ENCODE measurements at places on chromosomes 7 and 10.
A peak's percentile ranks its signal among the peaks of the same experiment; 100 is the strongest.

GRCh38 chr7:151607464-151607867 lies 87.8 kb upstream of the RHEB start:
- no peak for DNase-seq

DNA sequence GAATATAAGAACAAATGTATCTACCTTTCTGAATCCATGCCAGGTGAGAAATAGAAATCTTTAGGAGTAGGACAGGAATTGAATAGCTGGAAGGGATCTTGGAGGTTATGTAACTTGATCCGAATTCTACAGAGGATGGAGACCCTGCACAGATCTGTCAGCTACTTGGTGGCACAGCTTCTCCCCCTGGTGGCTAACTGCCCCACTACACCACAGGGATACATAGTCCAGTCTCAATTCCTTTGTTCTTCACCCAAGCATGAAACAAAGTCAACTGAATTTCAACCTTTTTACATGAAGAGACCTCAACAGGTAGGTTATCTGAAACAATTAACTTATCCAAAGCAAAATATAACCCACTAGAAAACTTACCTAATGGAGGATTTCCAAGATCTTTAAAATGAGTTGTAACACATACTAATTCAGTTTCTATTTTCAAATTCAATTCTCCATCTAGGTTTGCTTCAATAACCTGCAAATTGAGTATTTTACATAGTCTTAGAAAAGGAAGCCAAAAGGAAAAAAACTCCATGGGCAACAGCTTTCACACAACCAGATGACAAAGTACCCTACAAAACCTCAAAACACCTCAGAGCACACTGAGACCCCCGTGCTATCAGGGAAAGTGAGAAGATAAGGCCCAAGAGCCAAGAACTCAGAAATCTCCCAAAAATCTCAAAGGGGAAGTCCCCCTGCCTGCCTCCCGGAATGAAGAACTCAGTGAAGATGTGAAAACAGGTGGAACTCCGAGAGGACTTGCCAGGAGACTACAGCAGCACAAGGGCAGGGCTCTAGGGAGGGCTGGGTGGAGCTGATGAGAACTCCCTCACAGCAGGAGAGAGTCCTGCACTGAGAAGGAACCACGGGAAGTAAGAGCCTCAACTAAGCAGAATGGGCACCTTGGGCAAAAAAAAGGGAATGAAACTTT lies 10.3 kb downstream of the HUS1 start:
- DNase-seq, result peak; percentile 24

DNA sequence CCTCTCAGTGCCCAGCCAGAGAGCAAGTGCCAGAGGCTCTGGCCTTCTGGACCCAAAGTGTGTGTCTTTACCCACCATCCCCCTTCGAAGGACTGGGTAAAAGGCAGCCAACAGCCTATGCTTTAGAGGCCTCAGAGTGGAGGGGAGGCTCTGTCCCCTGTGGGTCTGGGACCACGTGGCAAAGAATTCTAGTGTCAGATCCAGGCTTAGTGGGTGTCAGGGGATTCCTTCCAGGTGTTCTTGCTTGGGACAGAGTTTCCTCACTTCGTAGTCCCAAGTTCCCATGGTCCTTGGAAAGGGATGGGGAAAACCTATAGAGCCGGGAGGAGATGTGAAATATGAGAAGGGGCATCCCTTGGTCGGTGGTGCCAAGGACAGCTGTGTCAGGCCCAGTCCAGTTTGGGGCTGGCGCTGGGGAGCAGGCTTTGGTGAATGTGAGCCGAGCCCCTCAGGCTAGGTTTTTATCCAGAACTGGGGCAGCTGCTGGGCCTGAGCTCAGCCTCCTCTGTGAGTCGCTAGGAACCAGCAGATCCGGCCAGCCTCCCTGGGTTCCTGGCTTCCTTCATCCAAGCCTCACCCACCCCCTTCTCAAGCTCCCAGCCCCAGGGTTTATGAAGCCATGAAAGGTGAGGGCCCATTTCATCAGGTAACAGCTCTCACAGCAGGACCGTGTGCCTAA lies 71.2 kb downstream of the C10orf105 start:
- no peak for DNase-seq

- DNase-seq, result no peak
These were observed 72.2 kb upstream of the COL13A1 start for GRCh38 chr10:69729326-69730048.

- DNase-seq, result no peak
These were observed 33.5 kb downstream of the PROSER2 start for GRCh38 chr10:11856678-11857077.

GRCh38 chr10:119505131-119505551 lies 37.4 kb downstream of the RGS10 start:
- no peak for DNase-seq

DNA sequence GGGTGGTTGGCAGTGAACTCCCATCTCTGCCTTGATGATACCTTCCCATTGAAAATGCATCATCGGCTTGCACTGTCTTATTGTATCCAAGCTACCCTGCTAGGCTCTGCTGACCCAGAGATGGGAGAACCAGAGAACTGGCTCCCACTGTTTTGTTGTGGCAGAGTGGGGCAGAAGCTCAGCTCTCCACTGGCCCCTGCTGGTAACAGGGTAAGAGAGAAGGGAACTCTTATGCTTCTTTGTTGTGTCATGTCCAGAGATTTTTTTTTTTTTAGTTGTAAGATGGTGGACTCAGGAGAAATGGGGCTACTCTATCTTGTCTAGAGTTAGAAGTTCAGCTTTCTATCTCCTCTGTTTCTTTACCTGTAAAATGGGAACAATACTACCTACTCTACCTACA lies 100.5 kb upstream of the SDK1 start:
- no peak for DNase-seq

- DNase-seq, result no peak
These were observed 79.5 kb downstream of the TCERG1L start for GRCh38 chr10:131231965-131232541.

DNA sequence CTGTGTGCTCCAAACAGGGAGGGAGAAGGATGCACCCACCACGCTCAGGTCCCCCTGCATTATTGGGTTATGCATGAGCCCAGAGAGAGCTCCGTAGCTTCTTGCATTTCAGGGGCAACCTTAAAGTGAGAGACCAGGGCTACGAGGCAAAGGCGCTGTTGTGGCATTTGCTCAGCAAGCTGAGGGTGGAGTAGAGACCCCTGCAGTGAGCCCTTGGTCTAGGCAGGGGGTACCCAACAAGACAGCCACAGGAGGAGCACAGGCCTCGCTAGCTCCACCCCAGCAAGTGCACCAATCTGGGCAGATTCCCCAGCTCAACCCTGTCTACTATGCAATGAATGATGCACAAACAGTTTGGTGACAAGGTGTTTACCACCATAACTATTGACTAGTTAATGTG lies 198.4 kb downstream of the CALN1 start:
- DNase-seq, result no peak

DNA sequence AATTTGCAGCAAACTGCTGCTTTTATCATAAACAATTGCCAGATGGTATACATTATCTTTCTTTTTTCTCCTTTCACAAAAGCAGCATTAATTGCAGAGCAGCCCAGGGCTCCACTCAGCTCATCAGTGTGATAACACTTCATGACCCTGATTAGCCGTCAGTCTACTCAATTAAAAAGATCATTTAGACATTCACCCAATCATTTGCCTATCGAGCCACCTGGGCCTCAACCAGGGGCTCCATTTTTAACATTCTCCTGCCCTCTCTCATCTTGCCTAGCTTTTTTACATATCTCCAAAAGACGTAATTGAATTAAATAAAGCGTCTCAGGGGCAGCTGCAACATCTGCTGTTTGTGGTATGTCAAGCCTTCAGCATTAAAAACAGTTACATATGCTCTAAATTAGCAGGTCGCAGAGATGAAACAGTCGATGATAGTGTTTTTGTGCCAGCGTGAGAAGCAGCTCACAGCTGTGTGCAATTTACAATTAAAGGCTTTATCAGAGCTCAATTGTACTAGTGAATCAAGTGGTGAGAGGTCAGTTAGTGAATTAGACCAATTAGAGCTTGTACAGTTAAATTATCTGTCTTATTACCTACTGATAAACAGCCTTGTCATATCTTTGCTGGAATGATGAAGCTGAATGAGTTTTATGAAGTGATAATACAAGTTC lies 522.5 kb downstream of the ETV1 start:
- no peak for DNase-seq

Measured in central memory CD8-positive, alpha-beta T cell (primary cell).